HepG2 (cell line): ENCODE measurements at places on chromosomes 6 and 20. TPM values are rescaled to one million over a fixed set of nuclear protein-coding genes. Genes with fewer than 3 reads are reported as not detected.

OPRM1 gene
- not detected in 2 replicates for total RNA-seq

DNA sequence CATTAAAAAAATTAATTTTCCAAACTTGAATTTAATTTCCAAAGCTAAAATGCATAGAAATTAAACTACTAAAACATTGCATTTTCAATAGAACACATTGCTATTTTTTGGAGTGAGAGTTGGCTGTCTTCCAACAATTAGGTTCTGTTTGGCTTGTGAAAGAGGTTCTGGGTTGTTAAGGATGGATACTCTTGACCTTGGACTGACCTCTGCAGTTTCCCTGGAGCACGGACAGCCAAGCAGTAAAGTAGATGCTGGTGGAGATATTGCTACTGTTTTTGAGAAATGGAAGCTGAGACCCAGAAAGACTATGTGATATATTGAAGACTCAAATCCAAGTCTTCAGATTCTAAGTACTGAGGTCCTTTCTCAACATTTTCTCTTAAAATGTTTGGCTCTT, 95.9 kb upstream of the CHD6 start:
- H3K4me1 ChIP-seq, result no peaks in the 10 kb centered on the region
- no peak overlapping the region for H3K4me3 ChIP-seq
- H3K27ac ChIP-seq, result no peak overlapping the region
- no peaks in the 10 kb centered on the region for H3K36me3 ChIP-seq
- no peak for DNase-seq
- peaks cover 12% of the 10 kb centered on the region; the same call in 1 of the 3 replicates for H3K27me3 ChIP-seq

GRCh38 chr6:44006123-44006871, 121.0 kb downstream of the MRPL14 start:
- H3K4me3 ChIP-seq, result no peak overlapping the region
- peaks cover 8% of the 10 kb centered on the region; the same call in 1 of the 2 replicates for H3K27me3 ChIP-seq
- H3K36me3 ChIP-seq, result no peaks in the 10 kb centered on the region
- no peak for DNase-seq
- H3K4me1 ChIP-seq, result peaks cover 68% of the 10 kb centered on the region
- no peak overlapping the region for H3K27ac ChIP-seq

MUCL3 gene
- total RNA-seq, result not detected in 2 replicates

GRCh38 chr6:168506460-168506859, 65.5 kb downstream of the SMOC2 start:
- H3K27ac ChIP-seq, result no peak overlapping the region
- no peak overlapping the region for H3K4me3 ChIP-seq
- H3K4me1 ChIP-seq, result no peaks in the 10 kb centered on the region
- H3K27me3 ChIP-seq, result peaks cover 7% of the 10 kb centered on the region

DNA sequence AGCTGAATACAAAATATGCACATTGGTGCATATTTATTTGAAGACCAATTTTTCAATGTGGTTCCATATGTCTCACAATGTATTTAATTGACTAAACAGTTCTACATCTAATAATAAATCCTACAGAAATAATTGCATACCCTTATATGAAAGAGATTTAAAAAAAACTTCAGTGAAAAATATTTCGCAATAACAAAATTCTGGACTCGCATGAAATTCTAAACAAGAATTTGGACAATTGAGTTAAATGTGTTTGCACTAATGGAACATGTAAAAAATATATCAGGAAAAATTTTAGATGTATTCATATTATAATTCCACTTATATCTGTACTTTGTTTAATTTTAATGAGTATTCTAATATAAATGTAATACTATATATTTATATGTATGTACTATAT, 1003.1 kb downstream of the EYS start:
- no peaks in the 10 kb centered on the region for H3K36me3 ChIP-seq
- no peak overlapping the region for H3K4me3 ChIP-seq
- H3K27me3 ChIP-seq, result no peaks in the 10 kb centered on the region

DNA sequence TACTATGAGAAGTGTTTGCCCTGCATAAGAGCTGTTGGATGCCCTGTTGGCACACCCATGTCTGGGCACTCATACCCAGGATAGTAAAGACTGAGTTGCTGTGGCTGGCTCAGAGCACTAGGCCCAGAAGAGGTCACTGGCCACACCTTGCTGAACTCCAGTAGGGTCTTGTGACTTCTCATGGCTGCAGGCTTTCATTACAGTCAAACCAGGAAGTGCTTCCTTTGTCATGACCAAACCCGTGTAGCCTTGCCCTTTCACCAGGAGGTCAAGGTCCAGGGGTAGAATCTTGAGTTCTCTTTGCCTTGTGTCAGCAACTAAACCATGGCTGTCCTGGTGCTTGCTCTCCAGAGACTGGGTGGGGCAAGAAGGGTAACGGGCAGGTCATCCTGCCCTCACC, 49.5 kb downstream of the CD164 start:
- H3K4me1 ChIP-seq, result peaks cover 31% of the 10 kb centered on the region
- no peaks in the 10 kb centered on the region for H3K27me3 ChIP-seq
- no peak overlapping the region for H3K27ac ChIP-seq
